ENCODE measurements at places on chromosomes 3 and 15.

DNA sequence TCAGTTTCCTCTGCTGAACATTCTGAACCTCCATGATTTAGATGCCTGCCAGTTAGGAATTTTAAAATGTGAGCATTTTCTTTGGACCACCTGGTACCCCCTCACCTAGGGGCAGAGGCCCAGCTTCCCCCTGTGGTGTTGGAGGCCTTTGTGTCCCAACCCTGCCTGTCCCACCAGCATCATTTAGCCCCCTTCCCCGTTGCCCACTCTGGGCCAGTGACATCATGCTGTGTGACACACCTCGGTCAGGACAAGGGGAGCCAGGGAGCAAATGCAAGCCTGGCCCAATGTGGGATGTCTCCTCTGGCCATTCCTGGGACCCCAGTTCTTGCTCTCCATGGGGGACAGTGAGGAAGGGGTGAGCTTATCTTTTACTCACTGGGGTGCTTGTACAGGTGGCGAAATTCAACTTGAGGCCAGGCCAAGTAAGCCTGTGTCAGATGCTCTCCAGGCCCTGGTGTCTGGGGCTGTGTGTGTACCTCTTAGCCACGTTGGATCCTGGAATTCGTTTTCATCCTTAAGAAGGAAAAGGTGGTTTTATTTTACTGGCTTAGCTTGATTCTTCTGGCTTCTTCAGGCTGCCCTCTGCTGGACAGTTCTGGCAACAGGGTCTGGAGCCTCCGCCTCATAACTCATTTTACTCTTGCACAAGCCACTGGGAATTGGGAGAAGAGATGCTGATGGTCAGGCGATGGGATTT, 49.7 kb upstream of the MYZAP start:
- DNase-seq: peak; percentile 55

DNA sequence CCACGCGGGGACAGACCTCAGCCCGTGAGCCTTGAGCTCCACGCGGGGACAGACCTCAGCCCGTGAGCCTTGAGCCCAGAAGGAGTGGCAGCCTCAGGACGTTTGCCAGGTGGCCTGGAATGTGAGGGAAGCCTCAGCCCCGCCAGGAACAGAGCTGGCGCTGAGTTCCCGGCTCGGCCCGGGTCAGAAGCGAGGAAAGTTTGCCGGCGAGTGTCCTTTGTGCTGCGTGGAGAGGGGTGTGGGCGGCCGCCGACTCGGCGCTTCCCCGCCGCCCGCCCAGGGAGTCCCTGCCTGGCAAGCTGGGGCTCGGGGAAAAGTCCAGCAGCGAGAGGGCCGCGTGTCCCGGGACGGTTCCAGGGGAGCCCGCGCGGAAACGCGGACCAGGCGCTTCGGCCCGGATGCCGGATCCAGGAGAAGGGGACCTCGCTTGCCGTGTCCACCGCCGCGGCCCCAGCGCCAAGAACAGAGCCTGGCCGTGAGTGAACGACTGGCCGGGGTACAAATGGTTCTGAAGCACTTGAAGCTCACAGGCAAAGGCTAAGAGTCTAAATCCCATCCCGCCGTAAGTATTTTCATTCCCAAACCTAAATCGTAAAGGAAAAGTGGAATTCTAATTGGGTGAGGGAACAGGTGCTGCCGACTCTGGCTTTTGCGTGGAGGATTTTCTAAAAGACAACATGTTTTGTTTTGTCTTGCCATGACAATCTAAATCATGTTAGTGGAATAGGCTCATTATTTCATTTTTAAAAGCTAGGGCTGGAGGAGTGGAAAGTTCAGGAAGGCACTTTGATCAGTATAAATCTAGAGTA, 1.7 kb downstream of the LRRN1 start:
- no peak for DNase-seq

DNA sequence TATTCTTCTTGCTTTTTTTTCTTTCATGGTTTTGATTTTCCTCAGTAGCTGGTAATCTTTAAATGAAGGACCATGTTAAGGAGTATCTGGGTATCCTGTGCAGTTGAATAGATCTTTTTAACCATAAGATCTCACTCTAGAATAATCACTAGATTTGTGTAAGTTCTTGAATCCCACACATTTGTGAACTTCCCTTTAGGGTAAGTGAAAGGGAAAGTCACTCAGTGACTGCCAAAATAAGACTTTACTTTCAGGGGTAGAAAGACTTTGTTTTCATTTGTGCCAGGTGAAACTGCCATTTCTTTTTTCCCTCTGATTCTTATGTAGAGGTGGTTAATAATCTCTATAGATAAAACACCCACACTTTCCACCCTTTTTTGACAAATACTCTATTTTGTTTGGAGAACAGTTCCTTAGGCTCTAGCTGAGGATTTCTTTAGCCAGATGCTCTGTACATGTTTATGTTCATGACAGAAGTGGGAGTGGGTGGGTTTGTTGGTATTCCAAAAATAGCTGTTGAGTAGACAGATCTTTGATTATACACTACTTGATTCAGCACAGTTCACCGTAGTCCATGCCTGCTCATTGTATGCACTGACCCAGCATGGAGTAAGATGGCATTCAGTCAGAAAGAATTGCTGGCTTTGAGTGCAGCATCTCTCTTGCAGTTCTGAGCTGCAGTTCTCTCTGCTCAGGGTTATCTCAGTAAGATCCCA, 28.5 kb downstream of the LRRC49 start:
- DNase-seq: no peak

DNA sequence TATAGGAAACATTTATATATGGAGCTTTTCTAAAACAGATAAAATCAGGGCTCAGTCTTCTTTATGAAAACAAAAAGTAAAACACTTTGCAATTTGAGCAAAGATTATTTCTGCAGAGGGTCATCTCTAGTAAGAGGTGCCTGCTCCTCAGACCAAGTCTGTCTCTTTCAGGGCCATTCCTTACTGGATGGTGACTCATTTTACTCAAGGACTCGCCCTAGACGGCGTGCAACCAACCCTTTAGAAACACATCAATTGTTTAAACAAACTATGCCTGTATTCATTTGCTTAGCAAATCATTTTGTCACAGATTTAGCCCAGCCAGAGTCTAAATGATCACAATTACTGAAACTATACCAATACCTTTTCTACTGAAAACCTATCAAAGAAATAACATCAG, 242.8 kb upstream of the ICE2 start:
- DNase-seq: peak; percentile 12

DNA sequence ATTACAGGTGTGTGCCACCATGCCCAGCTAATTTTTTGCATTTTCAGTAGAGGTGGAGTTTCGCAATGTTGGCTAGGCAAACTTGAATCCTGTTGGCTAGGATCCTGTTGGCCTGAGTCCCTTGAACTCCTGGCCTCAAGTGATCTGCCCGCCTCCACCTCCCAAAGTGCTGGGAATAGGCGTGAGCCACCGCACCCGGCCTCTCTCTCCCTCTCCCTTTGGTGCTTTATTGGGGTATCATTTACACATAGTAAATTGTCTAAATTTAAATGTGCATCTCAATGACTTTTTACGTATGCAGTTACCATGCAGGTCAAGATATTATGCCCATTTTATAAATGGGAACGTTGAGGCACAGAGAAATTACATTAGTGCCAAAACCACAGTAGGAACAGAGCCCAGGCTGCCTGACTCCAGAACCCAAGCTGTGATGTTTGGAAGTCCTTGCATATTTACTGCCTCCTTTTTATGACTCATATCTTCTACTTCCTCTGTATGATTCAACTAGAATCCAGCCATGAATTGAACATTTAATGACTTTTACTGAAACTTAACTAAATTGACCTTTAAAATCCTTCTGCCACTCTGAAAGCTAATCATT, 34.0 kb upstream of the RPP14 start:
- peak; percentile 69 for DNase-seq

DNA sequence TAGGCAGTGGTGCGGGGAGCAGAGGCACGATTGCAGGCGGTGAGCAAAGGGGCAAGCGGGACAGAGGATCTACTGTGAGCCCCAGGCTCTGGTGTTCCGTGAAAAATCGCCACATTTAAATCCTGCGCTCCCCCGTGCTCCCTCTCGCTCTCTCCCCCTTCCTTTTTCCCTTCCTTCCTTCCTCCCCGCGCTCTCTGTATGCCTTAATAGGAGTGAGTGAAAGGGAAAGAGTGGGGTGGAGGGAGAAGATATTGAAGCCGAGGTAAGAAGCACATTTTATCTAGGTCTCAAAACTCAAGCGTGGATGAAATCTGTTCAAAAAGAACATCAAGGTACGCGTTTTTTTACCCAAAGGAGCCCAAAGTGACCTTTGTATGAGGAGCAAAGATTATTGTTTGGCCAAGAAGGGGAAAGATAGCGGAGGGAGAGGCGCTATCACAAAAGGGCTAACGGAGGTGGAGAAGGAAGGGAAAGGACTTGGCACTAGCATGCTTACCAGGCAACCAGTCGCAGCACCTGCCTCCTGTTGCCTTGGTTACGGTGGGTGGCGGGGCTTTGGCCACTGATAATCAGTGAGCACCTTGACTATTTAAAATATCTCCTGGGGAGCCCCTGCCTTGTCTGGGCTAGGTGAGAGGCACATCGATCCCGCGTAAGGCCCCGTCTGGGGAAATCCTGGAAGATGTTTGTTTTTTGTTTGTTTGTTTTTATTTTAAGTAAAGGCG, 14.9 kb upstream of the AEN start:
- no peak for DNase-seq

DNA sequence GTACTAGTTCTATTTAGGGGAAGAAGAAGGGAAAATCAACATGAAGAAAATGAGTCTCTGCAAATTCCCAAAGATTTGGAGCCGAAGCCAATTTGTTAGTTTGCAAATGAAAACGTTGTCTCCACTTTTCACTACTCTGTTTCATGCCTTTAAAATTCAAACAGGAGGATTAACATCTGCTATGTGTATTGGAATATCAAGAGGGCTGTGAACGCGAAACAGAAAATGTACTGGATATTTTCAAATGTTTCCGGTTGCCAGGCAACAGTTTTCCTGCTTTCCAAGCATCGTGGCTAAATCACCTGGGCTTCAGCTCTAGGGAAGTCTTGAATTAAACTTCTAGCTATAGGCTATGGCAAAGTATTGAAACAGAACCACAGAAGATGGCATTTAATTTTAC, 172.8 kb downstream of the KCNMB2 start:
- DNase-seq: no peak

DNA sequence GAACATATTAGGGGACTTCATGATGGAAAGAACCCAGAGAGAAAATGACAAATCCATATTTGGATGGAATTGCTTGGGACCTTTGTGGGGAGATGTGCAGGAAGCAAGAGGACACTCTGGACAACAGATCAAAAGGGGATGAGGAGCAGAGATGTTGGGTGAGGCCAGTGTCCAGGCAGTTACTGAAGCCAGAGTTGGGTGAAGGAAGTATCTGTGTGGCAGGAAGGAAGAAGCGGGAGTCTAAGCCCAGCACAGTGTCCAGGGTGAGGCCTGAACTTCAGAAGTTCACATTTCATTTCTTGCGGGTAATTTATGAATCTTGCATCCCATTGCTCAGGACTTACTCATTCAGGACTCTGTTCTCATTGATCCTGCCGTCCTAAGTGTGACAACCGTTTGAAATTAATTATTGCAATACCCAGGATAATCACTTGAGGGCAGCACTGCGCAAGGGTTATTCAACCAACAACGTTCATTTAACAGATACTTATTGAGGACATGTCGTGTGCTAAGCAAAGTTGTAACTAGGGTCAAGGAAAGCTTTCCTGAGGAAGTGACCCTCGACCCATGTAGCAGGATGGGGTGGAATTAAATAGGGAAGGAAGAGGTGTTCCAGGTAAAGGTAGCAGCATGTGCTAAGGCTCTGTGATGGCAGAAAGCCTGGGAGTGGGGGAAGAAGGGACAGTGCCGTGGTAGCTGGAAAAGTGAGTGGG, 61.3 kb upstream of the CMTM8 start:
- peak; percentile 3 for DNase-seq

- no peak for DNase-seq
These were observed 77.3 kb downstream of the NFKBIZ start for GRCh38 chr3:101926594-101927105.

DNA sequence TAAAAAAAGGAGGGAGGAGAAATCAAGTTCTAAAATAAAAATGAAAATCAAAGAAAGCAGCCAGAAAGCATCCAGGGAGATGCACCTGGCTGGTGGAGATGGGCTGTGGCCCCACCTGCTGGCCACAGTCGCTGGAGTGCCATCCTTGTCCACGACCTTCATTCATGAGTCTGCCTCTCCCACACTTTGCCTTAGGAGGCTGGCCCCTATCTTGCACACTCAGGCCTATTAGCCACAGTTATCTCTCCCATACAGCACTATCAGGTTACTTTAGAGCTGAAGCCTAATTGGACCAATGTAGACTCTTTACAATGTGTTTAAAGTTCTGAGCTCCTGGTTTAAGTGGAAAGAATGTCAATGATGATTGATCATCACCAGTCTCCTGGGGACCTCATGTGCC, 392.0 kb upstream of the RORA start:
- no peak for DNase-seq

DNA sequence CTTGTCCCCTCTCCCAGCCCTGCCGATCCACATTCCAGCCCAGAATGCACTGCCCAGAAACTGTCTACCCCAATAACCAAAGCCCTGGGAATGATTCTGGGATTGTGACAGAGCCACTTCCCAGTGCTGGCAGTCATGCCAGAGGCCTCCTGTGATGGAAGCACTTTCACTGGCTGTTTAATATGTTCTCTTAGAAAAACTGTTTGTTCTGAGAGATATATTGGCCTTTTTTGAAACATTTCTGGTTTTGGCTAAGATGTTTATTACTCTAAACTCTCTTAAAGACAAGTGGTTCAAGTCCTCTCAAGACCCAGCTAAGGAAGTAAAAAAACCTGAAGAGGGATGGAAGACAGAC, 74.0 kb upstream of the HACD2 start:
- DNase-seq: no peak

DNA sequence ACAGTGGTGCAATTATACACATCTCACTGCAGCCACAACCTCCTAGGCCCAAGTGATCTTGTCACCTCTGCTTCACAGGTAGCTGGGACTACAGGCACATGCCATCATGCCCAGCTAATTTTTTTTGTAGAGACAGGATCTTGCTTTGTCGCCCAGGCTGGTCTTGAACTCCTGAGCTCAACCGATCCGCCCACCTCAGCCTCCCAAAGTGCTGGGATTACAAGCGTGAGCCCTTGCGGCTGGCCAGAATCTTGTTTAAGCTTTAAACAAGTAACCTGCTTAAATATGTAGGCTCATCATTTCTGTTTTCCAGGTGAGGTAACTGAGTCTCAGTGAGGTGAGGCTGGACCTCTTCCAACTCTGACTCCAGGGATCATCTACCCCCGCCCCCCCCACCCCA, 7.7 kb upstream of the PSTPIP1 start:
- no peak for DNase-seq

- DNase-seq: no peak
These were observed 45.4 kb downstream of the FOXL2 start for GRCh38 chr3:138901567-138901966.

GRCh38 chr15:73982222-73982962, 9.7 kb downstream of the STOML1 start:
- DNase-seq: no peak
